AG04450 (cell line): ENCODE measurements at places on chromosomes 3 and 15.

GRCh38 chr15:40451527-40452158 is 10.9 kb downstream of the BAHD1 start:
- no peak for DNase-seq

GRCh38 chr15:70132139-70132538 is 34.4 kb upstream of the TLE3 start:
- no peak for DNase-seq

GRCh38 chr15:25785641-25786025 is 77.5 kb downstream of the ATP10A start:
- no peak for DNase-seq

DNA sequence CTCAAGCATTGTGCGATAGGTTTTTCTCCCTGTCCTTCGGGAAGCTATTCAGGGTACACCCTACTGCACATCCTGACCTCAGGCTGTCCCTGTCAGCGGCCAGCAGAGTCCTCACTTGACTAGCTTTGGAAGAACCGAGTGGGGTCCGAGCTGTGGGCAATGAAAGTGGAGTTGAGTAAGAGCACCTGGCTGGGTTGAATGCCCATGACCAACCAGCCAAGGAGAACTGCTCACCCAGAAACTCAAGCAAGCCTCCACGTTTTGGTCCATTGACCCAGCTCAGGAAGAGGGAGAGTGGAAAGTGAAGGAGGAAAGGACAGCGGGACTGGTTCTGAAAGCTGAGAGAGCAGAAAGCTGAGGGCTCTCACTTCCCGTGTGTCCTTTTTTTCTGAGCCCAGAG is 36.0 kb upstream of the HDGFL3 start:
- DNase-seq: no peak

DNA sequence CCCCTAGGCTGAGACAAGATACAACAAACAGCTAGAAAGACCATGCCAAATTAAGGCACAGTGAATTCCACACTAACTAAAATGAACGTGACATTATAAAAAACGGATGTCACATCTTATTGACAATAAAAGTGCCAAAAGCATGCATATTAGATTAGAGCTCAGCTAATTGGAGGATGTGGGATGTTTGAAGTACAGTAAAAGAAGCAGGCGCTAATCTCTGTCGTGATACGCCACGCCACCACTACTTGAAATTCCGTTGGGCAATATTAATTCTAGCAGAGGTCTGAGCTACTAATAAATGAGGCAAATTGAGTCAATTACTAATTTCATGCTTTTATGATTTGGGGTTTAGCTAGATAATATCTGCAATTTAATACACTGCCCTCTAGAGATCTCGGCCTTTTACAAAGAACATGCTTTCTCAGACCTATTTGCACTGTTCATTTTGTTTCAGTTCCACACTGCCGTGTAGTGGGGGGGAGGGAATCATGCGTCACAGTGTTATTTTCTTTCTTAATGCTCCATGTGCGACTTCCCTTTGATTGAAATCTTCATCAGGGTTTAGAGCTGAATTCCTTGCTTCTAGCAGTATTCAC is 52.9 kb upstream of the ROBO2 start:
- DNase-seq: no peak

- peak; percentile 58 for DNase-seq
These were observed 27.1 kb upstream of the LACTB start for GRCh38 chr15:63094495-63094931.

- no peak for DNase-seq
These were observed 37.2 kb downstream of the ECT2 start for GRCh38 chr3:172787746-172788145.

DNA sequence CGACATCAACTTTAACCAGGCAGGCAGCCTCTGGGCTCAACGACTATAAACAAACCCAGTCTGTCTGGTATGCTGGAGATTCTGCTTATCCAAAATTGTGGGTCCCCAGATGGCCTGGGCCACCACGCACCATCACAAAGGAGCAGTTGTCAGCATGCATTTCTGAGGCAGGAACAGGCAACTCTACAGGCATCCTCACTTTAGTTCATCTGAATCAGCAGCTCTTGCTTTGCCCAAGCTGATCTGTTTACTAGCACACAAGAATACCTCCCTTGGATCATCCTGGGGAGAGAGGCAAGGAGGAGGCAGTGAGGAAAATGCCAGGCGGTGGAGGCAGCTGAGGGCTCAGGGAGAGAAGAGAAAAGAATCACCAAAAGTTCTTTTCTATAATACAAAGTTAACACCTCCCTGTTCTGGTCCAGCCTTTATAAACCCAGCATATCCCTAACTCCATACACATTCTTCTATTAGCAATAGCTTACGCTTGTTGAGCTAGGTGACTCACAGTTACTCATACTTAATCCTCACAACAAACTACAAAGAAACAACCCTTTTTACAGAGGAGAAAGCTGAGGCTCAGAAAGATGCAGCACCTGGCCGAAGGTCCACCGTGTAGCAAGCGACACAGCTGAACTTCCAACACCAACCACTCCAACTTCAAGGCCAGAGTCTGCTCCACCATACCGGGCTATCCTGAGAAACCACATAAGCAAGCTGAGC is 33.6 kb downstream of the ZDHHC3 start:
- DNase-seq: no peak

- DNase-seq: no peak
These were observed 124.2 kb upstream of the SMAD3 start for GRCh38 chr15:66941108-66941711.

DNA sequence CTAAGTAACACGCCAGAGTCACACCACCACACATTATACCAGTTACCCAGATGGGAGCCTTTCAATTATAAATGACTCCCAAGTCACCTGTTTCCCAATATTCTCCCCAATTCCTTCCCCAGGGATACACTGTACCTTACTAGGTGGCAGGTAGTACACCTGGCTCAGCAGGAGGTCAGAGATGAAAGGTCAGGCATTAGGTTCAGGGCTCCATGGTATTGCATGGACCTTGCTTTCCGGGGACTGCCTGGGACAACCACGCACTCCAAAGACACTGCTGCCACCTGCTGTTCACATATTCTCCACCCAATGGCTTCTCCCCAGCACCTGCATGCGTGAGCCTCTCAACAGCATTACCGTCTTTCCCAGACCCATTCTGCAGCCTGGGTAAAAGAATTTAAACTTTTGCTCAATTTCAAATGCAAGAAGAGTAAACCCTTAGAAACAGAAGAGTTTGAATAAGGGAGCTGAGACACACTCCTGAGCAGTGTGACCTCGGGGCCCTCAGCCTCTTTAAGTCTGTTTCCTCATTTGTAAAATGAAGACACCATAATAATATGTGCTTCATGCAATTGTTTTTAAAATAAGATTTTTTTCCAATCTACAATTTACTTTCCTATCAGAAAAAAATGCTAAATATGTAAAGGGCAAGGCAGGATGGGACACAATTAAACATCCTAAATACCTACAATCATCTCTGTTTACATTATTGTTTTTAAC is 28.0 kb upstream of the LACTB start:
- peak; percentile 52 for DNase-seq

DNA sequence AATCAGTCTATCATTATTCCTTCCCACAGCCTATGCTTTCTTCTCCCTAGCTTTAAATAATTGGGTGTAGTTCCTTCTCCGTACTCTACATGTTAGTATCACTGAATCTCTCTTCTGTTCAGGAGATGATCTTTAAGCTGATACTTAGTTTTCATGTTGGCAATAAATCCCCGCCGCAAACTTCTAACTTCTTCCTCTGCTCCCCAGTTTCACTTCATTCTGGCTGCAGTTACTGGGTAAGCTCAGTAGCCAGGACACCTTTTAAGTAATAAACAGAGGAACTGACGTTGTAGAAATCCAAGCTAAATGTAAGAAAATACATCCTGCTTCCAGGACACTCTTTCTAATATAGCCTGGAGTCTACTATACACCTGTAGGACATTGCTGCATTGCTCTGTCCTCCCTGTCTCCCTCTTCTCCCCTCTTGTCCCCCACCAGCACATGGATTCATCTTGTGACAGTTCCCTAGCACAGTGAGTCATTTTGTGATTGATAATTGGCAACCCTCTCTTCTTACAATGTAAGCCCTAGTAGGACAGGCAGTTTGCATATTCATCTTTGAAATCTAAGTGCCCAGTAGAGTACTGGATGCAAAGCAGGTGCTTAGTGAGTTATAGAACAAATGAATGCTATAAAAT is 598.2 kb downstream of the UNC13C start:
- DNase-seq: no peak

DNA sequence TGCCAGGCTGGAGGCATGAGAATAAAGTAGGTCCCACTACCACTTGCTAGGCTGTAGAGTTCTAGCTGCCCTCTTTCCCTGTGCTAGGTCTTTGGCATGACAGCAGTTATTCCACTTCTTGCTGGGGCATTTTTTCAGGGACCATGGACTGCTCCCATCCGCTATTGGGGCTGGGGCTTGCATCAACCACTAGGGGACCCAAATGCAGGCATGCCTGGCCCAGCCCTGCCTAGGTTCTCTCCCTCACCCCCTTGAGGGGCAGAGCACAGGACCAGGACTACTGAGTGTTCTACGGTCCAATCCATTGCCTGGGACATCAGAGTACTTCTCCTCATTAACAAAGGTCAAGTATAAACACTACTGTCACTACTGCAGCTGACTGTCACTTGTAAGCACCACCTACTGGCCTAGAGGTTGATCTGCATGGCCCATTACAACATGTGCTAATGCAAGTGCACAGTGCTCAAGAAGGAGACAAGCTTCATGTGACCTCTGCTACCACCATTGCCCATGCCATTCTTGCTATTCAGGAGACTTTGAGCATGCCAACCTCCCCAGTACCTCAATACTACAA is 270.5 kb downstream of the MBNL1 start:
- DNase-seq: no peak

DNA sequence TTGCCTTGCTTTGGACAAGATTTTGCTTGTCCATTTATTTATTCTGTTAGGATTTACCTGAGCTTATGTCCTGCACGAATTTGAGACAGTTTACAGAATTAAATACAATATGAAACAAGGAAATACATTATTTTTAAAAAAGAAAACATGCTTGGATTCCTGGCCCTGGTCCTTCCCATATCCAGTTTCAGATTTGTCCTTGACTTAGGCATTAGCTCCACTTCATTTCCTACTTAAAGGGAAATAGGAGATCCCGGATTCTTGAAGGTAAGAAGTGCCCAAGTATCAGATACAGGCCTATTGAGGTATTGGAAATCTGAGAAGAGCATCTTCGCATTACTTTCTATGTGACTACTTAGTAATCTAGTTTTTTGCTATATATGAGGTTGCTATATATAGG is 672.0 kb downstream of the SI start:
- no peak for DNase-seq

DNA sequence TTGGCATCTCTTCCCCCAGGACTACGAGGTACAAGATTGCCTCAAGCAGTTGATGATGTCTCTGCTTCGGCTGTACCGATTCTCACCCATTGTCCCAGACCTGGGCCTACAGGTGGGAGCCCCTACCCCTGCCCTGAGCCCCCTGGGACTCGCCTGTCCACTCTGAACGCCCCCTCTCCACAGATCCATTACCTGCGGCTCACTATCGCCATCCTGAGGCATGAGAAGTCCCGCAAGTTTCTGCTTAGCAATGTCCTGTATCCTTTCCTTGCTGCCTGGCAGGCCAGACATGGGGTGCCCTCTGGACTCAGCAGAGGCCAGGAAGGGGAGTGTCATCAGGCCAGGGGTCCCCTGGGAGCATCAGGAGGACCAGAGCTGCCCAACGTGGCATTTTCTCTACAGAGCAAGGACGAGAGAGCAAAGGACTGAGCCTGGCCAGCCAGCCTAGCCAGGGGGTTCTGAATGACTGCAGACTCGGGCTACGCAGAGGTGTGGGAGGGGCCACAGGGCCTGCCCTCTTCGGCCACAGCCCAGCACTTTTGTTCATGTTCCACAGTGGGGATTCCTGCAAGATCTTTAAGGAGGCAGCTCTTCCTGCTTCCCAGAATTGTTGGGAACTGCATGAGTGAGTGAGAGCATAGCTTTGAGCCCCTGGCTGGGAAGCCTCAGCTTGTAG is 11.2 kb downstream of the RNF123 start:
- DNase-seq: no peak

DNA sequence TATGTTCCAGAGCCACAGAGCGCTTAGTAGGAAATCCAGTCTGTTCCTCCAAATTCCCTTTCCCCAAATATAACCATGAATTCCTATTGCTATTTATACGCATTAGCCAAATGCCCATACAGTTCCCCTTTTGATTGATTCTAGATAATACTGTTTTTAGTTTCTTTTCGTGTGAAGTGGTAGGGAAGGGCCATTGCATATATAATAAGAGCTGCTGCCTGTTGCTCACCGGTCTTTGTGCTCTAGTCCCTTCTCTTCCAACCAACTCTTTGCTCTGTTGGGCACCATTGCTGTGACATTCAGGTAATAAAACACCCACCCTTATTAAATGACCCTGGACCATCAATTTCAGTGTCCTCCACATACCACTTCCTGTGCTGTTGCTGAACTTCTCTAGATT is 379.9 kb upstream of the KCNMB2 start:
- DNase-seq: no peak

- DNase-seq: no peak
These were observed 33.4 kb downstream of the APBA2 start for GRCh38 chr15:28919201-28919635.

DNA sequence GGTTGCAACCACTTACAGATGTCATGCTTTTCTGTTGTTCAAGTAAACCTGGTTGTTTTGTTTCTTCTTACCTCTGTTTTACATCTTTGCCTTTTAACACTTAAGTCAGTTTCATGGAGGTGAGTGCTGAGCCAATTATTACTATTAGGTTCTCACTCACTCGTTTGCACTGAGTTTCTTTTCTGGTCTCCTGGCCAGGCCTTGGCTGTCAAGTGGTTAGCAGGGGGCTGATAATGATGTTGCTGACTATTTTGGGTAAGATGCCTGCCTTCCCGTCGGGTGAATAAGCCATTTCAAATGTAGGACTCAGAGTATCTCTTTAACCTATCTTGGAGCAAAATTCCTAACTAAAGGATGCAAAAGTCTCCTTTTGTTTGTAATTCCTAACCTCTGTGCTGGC is 78.5 kb downstream of the KLHL25 start:
- DNase-seq: no peak

- DNase-seq: no peak
These were observed 38.1 kb downstream of the TLE3 start for GRCh38 chr15:70059476-70060213.

- no peak for DNase-seq
These were observed 636.8 kb upstream of the KCNMB2 start for GRCh38 chr3:177899275-177900067.

DNA sequence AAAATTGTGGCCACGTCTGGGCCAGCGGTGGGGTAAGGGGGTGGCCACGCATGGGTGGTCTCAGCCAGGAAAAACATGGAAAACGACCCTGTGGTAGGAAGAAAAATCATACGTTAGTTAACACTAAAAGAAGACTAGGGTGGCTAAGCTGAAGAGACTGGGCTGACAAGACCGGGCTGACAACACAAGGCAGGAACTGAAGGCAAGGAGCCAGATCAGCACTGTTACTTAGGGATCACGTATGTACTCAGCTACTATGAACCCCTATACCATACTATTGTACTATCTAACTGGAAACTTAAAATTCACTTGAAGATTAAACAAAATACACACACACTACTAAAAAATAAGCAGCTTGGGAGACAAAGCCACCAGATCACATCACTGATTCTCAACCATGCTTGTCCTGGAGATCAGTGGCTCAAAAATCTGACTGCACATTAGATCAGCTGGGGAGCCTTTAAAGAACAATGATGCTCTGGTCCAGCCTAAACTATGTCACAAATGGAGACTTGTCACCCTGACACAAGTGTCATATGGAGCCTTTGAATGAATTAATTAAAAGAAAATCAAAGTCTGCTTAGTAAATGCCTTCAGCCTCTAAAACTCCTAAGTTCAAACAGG is 442.2 kb downstream of the SHQ1 start:
- DNase-seq: no peak

- DNase-seq: no peak
These were observed 143.6 kb downstream of the RYR3 start for GRCh38 chr15:33454346-33454745.

GRCh38 chr15:89740137-89740536 is 10.9 kb downstream of the MESP1 start:
- DNase-seq: peak; percentile 53
